Activated T-cell treated with anti-CD3 and anti-CD28 coated beads, Interleukin-2, amount 50 U/mL, for 48 hours (primary cell): ENCODE measurements at places on chromosomes 16 and 17.

DNA sequence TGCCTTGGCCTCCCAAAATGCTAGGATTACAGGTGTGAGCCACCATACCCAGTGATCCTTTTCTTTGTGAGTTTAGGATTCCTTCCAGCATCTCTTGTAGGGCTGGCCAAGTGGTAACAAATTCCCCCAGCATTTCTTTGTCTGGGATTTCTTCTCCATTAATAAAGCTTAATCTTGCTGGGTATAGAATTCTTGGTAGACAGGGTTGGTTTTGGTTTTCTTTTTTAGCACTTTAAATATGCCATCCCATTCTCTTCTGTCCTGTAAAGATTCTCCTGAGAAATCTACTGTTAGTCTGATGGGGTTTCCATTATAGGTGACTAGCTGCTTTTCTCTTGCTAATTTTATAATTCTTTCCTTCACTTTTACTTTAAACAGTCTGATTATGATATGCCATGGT, 173.0 kb upstream of the TOM1L1 start:
- DNase-seq, result no peak

GRCh38 chr16:31440516-31441184, 1.9 kb downstream of the ZNF843 start:
- DNase-seq, result no peak

DNA sequence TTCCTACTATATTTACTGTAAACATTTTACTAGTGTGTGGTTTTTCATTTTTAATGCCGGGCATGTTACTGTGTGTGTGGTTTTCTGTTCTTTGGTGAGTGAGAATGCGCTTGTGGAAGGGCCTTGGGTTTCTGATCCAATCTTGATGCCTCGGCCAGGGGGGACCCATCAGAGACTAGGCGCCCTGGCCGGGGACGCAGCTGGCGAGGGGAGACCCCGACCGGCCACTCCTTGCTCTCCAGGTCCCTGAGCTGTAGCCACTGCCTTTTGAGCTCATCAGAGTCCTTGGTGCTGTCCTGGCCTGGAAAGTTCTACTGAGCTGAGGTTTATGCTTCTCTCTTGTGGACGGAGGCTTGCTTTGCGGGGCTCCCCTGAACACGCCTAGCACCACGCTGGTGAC, 37.5 kb downstream of the KIAA0513 start:
- no peak for DNase-seq

- DNase-seq, result no peak
Observed at GRCh38 chr16:78240459-78241222, 141.2 kb downstream of the WWOX start.

- no peak for DNase-seq
Observed at GRCh38 chr17:41392278-41392677, 5.1 kb downstream of the KRT31 start.

- no peak for DNase-seq
Observed at GRCh38 chr17:79156463-79157095, 82.0 kb downstream of the ENGASE start.

- no peak for DNase-seq
Observed at GRCh38 chr17:10745231-10745630, 15.4 kb upstream of the TMEM220 start.

GRCh38 chr17:34118564-34118963, 136.5 kb upstream of the CCL2 start:
- no peak for DNase-seq

- DNase-seq, result no peak
Observed at GRCh38 chr16:86762095-86762494, 183.7 kb downstream of the FOXL1 start.

GRCh38 chr17:33674685-33675084, 381.6 kb upstream of the ASIC2 start:
- DNase-seq, result peak; percentile 66

DNA sequence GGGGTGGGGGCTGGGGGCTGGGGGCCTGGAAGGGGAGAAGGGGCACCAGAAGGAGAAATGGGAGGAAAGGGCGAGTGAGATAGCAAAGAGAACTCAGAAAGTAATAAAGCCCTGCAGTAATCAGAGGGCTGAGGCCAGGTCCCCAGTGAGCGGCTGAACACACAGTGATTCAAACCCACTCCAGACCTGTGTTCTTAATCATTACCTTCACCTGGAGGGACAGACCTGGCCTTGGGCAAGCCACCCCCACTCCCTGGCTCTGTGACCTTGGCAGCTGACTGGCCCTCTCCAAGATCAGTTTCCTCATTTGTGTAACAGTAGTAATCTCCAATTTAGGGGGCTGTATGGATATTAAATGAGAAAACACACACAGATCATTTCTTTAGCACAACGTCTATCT, 150.4 kb downstream of the WWOX start:
- DNase-seq, result no peak

GRCh38 chr16:15575293-15576049, 67.5 kb downstream of the MARF1 start:
- DNase-seq, result no peak

DNA sequence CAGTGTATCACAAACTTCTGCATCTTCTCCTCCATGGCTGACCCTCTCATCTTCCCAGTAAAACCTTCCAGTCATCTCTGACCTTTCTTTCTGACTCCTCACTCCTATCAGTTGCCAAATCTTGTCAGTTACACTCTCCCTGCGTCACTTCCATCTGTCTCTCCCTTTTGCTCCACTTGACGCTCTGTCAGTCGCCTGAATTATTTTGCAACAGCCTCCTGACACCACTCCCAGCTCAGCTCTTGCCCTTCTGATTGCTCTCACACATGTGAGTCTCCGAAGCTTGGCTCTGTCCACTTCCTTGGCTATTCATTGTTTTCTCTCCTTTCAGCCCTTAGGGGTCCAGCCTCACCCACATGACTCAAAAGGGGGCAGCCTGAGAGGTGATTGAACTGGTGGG, 27.7 kb downstream of the DHRS7C start:
- DNase-seq, result no peak

GRCh38 chr17:62921817-62922216, 44.2 kb upstream of the TANC2 start:
- DNase-seq, result no peak

- peak; percentile 38 for DNase-seq
Observed at GRCh38 chr17:56596691-56597494, 3.4 kb downstream of the NOG start.

DNA sequence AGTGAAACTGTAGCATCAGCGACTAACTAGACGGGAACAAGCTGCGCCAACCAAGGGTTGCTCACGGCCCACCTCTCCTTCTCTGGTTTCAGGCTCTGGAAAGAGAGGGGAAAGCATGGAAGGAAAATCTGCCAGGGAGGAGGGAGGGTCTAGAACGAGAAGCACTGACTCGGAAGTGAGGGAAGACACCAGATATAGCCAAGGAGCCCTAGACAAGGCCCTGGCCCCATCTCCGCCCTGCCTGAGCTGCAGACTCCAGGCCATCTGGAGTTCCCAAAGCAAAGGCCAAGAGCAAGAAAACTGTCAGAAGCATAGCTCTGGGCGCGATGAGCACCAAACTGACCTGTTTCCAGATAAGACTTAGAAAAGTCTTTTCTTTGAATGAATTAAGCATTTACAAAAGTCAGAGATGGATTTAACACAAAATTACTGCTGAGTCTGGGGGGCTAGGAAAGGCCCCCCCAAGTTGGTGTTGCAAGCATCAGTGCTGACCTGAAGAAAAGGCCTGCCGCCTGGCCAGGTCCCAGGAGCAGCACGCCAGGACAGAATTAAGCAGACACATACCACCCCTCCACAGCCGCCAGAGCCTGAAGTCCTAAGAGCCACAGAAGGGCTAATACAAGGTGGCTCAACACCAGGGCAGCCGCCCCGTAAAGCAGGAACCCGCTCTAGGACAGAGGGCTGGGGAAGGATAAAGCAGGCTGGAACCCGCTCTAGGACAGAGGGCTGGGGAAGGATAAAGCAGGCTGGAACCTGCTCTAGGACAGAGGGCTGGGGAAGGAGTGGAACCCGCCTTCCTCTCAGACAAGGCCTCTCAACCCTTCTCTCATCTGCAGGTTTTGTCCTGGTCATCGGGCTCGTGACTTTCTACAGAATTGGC, 20.7 kb downstream of the TMEM204 start:
- no peak for DNase-seq

DNA sequence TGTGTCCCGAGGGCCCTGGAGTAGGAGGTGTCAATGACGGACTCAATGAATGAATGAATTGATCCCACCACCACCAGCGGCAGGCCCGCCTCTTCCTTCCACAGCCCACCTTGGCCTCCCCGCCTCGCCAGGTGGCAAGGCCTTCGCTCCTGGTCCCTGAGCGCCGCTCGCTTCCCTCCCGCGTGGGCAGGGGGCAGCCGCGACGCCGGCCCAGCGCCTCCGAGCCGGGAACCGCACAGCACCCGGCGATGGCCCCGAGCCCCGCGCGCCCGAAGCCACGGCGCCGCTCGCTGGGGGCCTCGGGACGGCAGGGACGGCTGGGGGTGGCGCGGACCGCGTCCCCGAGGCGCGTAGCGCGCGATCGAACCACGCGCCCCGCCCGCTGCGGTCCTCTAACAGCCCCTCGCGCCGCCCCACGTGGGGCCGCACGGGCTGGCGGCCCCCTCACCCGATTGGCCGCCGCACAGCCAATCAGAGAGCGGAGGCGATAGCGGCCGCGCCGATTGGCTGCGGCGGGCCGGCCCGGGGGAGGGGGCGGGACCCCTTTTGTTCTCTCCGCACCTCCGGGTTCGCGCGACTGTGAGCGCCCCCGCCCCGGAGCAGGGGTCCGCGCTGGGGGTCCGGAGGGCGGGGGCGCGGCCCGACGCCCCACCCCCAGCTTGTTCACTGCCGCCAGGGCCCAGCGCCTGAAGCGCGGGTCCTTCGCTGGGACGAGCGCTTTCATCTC, 31.4 kb downstream of the ACTG1 start:
- peak; percentile 68 for DNase-seq

DNA sequence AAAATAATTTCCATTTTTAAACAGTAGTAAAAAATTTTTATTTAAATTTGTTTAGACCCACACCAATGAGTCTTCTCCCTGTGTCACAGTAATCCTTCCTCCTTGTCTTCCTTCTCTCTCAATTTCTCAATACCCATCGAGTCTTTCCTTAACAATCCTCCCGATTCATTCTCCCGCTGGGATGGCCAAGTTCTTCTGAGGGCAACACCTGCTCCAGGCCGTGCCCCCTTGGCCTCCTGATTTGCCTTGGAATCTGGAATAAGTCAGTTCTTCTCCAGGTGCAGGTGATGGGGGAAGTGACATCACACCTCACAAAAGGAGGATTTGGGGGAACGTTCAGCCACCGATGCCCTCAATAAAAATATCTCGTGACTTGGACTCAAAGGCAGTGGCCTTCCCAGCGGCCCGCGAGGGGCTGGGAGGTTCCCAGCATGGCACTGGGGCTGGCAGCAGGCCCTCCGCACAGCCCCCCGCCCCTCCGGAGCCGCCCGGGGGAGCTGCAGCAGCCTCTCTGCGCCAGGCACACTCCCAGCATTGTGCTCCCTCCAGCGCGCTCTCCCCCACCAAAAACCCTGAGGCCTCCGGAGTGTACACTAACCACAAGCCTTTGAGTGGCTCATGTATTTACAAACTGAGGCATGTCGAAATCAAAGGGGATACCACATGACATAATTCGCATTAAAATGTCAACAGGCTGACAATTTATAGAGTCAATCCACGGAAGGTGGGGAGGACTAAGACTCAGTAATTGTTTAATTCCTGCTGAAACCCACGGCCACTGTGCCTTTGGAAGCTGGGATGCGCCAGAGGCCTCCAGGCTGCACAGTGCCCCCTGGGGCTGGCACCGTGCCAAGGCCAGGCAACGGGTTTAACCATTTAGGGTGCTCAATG, 120.5 kb downstream of the ZFHX3 start:
- DNase-seq, result no peak

DNA sequence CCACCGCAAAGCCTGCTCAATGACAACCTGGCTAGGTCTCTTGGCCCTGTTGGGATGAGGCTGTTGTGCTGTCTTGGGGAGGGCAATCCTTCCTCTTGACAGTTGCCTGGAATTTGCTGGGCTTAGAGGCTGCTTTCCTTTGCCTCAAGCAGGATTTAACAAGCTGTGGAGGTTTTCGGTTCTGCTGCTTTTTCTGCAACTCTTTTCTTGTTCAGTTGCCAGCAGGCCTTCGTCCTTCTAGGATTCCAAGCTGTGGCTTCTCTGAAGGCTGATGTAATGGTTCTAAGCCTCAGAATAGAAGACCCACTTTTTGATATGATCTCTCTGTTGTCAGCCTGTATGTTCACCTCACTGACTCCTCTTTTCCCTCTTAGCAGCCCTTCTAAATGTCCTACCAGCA, 149.5 kb upstream of the HS3ST4 start:
- DNase-seq, result no peak

DNA sequence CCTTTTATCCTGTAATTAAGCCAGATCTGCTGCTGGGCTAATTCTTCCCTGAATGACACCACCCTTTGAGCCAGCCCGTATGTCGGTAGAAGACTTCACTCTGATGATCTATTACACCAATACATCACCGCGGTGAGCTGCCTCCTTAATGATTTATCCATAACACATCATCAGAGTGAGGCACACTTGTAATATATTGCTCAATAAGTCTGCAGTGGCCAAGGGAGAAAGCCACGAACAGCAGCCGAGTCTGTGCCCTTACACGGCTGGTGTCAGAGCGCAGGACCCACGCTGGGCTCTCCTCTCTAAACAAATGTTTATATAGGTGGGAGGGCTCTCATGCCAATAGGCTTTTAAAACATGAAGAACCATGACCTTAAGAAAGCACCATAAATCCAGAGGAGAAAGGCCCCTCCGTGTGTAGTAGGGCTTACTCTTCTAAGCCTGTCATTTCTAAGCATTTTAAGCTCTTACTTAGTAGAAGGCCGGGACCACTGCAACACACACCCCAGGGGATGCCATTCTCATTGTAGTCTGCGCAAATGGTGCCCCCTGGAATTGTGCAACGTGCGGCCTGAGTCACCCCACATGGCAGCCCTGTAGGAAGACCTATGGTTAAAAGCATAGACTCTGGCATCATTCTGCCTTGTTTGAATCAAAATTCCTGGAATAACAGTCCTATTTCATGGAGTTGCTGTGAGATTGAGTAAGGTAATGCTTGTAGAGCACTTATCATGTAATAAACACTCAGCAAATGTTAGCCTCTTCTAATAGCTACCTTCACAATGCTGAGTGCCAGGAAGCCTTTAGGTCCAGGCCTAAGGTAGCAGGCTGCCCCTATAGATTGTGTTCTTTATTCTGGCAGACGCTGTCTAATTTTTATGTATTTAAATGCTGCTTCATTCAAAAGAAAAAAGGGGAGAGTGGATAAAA, 26.1 kb downstream of the MRPS23 start:
- no peak for DNase-seq

DNA sequence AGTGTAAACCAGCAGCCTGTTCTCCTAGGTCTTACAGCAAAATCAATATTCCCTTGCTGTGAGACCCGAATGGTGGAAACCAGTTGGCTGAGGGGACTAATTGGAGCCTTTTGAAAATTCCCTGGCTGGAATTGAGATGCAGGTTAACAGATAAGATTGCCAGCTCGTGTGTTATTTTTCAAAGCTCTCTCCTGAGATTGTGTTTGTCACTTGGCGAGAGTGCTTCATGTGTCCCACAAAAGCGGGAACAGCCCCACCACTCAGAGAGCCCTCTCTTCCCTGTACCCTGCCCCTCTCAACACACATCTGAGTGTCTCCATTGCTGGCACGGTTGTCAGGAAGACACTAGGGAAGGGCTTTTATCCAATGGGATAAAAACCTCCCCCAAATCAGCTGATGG, 356.1 kb downstream of the CPPED1 start:
- no peak for DNase-seq

GRCh38 chr16:81848306-81848853, 69.3 kb downstream of the PLCG2 start:
- no peak for DNase-seq
